ENCODE measurements at places on chromosomes 12 and 14.

- peak; percentile 86 for DNase-seq
Measured at GRCh38 chr12:120361506-120362208, 7.3 kb downstream of the MSI1 start.

- no peak for DNase-seq
Measured at GRCh38 chr12:122183588-122183940, 641 bp downstream of the LRRC43 start.

DNA sequence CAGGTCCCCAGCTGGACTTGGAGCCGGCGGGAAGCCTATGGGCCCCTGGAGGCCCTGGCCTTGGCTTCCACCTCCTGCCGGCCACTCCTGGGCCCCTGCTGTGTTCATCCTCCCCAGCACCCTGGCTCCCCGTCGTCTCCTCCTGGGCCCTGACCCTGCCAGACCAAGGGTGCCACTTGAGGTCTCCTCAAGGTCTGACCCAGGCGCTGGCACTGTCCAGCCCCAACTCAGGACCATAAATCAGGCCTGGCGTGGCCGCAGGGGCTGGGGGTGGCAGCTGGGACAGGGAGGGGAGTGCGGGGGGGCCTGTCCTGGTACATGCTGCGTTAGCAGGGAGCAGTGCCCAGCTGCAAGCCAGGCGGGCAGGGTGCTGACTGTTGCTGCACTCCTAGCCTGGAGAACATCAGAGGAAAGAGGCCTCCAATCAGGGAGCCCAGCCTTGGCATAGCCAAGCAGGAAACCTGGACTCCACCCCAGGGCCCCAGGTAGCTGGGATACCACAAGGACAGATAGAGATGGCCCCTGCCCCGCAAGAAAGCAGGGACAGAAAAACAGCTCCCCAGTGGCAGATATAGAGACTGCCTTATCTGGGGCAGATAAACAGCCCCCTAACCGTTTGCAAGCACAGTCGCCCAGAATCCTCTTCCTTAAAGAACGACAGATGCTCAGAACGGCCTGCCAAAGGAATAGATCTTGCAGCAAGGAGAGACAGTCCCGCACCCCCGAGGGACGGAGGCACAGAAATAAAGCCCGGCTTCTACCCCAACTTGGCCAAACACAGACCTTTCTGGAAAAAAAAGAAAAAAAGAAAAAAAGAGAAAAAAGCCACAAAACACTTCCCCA, 6.5 kb upstream of the ATG101 start:
- no peak for DNase-seq

DNA sequence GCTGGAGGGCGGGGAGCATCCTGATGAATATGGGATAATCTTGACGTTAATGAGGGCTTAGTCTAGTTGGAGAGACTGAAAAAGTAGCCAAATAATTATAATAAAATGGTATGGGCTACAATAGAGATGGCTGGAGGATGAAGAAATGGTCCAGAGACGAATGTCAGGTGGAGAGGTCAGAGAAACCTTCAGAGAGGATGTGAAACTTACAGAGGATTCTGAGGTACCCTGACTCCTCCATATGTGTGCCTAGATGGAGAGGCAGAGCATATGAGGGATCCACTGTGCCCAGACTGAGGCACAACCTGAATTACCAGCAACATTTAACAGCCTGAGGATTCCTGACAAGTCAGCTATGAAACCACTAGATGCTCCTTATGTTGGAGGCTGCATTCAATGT, 417.0 kb downstream of the ATP23 start:
- DNase-seq = no peak

- no peak for DNase-seq
Measured at GRCh38 chr14:86858591-86858990, 1134.4 kb downstream of the GALC start.
